ENCODE measurements at places on chromosomes 4 and X. TPM values are rescaled to one million over a fixed set of nuclear protein-coding genes. Genes with fewer than 3 reads are reported as not detected.

GRCh38 chrX:101957174-101957573, 25.3 kb upstream of the ZMAT1 start:
- no peak for DNase-seq

Gene GK2
- not detected for total RNA-seq

GRCh38 chr4:60981534-60981933, 218.6 kb upstream of the ADGRL3 start:
- DNase-seq, result no peak

DNA sequence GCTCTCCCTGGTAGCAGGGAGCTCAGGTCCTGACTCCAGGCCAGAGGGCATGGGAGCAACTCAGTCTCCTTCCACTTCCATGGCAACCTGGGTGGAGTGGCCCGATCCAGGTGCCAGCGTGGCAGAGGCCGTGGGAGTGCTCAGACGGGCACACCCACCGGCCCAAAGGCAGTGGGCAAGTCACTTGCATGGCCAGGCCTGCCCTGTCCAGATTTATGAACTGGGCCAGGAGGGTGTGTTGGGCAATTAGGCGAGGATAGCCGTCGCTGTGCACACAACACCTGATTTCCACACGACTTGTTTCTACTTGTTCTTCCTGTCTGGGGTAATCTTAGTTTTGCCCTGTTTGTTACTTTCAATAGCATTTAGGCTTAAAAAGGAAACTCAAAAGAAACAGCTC, 55.5 kb upstream of the NYX start:
- DNase-seq, result no peak

DNA sequence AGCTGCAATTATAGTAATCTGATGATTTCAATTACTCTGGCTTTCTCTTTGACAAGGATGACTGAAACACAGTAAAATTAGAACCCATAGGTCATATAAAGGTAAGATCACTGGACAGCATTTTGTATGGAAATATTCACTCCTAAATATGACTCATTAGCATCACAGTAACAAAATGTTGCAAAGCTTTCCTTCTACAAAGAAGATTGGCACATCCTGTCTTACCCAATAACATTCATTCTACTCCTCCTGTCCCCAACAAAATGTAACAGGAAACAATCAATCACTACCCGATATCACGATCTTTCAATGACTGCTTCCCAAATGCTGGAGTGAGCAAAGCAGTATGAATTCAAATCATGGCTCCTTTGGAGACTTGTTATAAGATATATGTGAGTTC, 95.3 kb downstream of the FANCB start:
- DNase-seq, result no peak

GRCh38 chr4:153438916-153439756, 27.0 kb upstream of the TMEM131L start:
- peak; percentile 66 for DNase-seq

DNA sequence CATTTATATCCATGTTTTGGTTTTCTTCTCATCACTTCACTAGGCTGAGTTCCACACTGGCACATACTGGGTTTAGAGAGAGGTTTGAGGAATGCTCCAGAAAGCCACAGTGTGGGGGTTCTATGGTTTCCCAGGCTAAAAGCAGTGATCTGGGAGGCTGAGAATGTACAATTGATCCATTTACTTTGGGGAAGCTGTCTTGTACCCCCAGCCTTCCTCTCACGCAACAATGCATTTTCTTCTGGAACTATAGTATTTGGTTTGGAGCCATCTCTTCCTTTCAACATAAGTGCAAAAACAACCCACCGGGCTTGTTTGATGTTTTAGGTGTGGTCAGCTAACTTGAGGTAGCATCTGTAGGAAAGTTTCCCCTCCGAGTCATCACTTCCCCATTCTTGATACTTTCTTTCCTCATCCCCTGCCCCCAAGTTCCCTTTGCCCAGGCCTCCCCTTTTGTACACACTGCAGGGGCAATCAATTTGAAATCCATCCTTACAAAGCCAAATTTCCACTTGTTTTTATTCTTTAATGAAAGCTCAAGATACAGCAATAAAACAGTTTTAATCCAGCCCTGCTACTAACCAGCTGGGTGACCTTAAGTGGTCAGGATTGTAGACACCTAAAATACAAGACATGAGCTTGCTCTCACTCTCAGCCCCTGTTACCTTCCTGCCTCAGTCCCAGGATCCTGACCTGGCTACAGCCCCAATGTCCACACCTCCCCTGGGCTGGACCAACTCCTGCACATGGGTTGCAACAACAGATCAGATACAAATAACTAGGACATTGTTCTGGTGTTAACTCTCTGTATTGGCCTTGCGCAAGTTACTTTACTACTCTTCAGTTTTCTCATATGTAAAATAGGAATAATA, 109.2 kb downstream of the FHDC1 start:
- no peak for DNase-seq

DNA sequence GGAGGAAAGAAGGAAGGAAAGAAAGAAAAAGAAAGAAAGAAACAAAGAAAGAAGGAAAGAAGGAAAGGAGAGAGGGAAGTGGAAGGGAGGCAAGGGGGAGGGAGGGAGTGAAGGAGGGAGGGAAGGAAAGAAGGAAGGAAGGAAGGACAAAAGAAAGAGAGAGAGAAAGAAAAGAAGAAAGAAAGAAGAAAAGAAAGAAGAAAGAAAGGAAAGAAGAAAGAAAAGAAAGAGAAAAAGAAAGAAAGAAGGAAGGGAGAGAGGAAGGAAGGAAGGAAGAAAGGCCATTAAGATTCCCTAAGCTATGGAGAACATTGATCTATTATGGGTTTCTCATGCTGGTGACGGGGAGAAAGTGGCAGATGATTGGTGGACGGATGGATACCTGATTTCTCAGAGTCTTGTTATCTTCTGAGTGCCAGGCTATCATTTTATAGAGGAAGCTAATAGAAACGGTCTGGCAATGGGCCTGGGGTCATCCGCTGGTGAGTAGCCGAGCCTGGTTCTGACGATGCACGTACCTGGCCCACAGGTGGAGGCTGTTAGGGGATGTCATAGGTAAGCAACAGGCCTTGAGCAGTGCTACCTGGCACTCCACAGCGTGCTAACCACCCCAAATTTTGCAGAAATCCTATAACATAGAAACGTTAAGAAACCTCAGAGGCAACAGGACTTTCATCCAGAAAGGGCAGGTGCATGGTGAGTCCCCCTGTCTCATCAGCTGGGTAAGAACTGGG, 142.9 kb downstream of the SHOX start:
- no peak for DNase-seq

GRCh38 chr4:45423896-45424295, 697.5 kb upstream of the GNPDA2 start:
- no peak for DNase-seq

GRCh38 chr4:48943387-48943786, 36.8 kb upstream of the OCIAD2 start:
- DNase-seq, result no peak

Gene HSFX2
- 0.70 TPM for total RNA-seq

GRCh38 chr4:33057736-33058135, 2337.6 kb downstream of the PCDH7 start:
- DNase-seq, result no peak

DNA sequence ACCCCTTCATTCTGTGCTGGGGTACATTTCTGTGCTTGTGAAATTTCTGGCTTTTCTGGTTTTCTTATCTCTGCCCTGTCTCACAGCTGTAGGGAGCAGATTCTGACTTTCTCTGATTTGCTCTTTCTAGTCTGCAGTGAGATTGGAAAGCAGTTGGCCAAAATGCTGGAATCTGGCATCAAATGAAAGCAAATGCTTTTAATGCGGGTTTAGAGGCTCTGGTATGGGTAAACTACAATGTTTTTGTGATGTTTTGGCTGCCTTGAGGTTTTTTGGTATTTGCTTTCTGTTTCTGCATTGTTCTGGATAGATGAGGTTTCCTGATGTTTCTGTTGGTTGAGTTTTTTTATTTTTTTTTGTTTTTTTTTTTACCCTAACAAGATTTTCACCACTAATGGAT, 23.8 kb downstream of the SMIM20 start:
- no peak for DNase-seq

All from natural killer cell (primary cell).